ENCODE measurements at places on chromosomes 16 and 17.

DNA sequence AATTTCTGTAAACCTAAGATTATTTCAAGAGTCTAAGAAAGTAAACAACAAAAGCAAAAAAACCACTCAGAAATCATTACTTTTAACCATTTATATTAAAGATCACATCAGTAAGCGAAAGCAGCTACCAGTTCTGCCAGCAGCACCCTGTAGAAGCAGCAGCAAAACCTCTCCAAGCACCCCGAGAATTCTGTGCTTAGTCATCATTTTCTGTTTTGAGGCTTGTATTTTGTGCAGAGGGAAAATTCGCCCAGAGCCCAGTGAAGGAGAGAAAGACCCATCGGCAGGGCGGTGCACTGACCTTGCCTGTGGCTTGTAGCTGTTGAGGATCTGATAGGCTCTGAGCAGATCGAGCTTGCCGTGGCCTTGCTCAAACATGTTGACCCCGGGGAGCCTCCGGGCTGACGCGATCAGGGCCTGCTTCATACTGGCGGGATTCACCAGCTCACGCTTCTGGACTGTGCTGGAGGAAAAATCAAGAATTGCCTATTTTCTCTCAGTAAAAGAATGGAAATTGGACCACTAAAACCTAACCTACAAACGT is 35.2 kb downstream of the MBTPS1 start:
- no peak overlapping the region for H3K4me3 ChIP-seq
- DNase-seq = no peak
- peaks cover 16% of the 10 kb centered on the region for H3K4me1 ChIP-seq
- H3K27me3 ChIP-seq = no peaks in the 10 kb centered on the region
- H3K36me3 ChIP-seq = peaks cover 63% of the 10 kb centered on the region

- no peaks in the 10 kb centered on the region for H3K4me1 ChIP-seq
- no peak overlapping the region for H3K4me3 ChIP-seq
- H3K36me3 ChIP-seq = no peaks in the 10 kb centered on the region
- DNase-seq = no peak
- no peak overlapping the region for H3K27ac ChIP-seq
Measured at GRCh38 chr16:86401126-86401525, 109.2 kb upstream of the FOXF1 start.

- no peaks in the 10 kb centered on the region for H3K4me1 ChIP-seq
- H3K4me3 ChIP-seq = no peak overlapping the region
- H3K27me3 ChIP-seq = no peaks in the 10 kb centered on the region
- no peaks in the 10 kb centered on the region for H3K36me3 ChIP-seq
Measured at GRCh38 chr17:58637011-58637570, 54.8 kb downstream of the TEX14 start.

DNA sequence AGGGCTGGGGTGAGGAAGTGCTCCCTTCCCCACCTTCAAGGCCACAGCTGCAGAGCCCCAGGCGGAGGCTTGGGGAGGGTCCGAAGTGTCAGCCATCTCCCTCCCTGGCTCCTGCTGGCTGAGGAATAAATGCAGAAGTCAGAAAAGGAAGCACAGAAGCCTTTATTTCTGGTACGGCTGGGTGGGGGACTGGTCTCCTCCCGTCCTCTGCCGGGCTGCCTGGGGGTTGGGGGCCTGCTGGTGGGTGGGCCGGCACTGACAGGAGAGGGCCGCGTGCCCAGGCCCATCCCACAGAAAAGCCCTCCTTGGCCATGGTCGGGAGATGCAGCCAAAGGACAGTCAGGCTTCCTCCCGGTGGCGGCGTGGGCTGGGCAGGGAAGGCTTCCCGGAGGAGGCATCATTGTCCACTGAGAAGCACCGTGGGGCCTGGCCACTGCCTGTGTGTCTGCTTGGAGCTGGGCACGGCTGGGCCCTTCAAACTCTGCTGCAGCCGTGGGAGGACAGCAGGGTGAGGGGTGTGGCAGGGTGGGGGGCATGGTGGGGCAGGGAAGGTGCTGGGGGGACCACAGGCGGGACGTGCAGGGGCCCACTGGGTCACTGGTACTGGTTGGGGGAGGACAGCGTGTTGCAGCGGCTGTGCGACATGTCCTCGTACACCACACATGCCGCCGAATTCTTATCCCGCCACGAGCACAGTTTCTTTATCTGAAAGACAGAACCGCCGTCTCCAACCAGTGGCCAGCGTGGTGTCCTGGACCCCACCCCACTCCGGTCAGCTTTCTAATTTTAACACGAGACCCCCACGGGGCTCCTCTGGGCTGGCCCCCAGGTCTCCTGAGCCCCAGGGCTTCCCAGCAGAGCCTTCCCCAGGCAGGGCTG is 2.4 kb downstream of the CD7 start:
- no peak overlapping the region for H3K27ac ChIP-seq
- H3K36me3 ChIP-seq = no peaks in the 10 kb centered on the region
- DNase-seq = no peak
- no peak overlapping the region for H3K4me3 ChIP-seq

DNA sequence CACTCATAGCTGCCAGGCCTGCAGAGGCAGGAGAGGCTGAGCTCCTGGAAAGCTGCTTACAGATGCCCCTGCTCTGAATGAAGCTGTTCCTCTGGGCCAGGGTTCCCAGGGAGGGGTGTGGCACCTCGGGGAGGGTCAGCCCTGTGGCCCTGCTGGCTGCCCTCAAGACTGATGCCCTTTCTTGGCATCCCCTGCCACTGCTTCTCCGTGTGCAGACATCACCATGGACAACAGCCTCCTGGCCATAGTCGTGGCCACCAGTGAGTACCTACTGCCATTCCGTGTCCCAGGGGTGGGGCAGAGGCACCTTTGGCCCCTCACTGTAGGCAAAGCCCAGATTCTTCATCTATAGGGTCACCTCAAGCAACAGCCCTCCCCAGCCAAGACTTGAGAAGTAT is 8.9 kb downstream of the MRPL27 start:
- no peak overlapping the region for H3K27ac ChIP-seq
- peaks cover 2% of the 10 kb centered on the region for H3K4me1 ChIP-seq
- H3K4me3 ChIP-seq = no peak overlapping the region
- no peaks in the 10 kb centered on the region for H3K36me3 ChIP-seq

- H3K27me3 ChIP-seq = no peaks in the 10 kb centered on the region
- peaks cover 34% of the 10 kb centered on the region for H3K4me1 ChIP-seq
- no peak overlapping the region for H3K4me3 ChIP-seq
- no peak overlapping the region for H3K27ac ChIP-seq
- DNase-seq = no peak
Measured at GRCh38 chr17:43532581-43532980, 13.6 kb downstream of the ETV4 start.

DNA sequence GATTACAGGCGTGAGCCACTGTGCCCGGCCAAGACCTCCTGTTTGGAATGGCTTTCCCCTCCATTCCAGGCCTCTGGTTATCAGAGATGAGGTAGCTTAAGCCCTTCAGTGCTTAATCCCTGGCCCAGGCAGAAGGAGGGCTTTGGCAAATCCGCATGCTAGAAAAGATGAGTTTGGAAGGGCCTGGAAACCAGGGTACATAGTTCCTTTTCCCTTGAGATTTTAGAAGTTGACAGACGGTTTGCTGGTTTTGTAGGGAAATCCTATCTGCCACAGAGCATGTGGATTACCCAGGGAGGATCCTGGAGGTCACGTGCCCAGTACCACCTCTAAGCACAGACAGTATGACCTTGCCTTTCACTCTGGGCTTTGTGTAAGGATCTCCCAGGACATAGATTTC is 114.7 kb upstream of the CACNG3 start:
- H3K27me3 ChIP-seq = no peaks in the 10 kb centered on the region
- no peaks in the 10 kb centered on the region for H3K36me3 ChIP-seq
- H3K27ac ChIP-seq = no peak overlapping the region
- no peak overlapping the region for H3K4me3 ChIP-seq
- DNase-seq = no peak
- no peaks in the 10 kb centered on the region for H3K4me1 ChIP-seq

- no peak for DNase-seq
- H3K4me1 ChIP-seq = no peaks in the 10 kb centered on the region
- no peaks in the 10 kb centered on the region for H3K27me3 ChIP-seq
- H3K27ac ChIP-seq = no peak overlapping the region
- H3K36me3 ChIP-seq = no peaks in the 10 kb centered on the region
- no peak overlapping the region for H3K4me3 ChIP-seq
Measured at GRCh38 chr17:61729690-61730268, 133.5 kb downstream of the BRIP1 start.

- no peaks in the 10 kb centered on the region for H3K27me3 ChIP-seq
- H3K36me3 ChIP-seq = no peaks in the 10 kb centered on the region
- H3K27ac ChIP-seq = peak overlapping the region; percentile 95
- H3K4me3 ChIP-seq = peak overlapping the region; percentile 40
Measured at GRCh38 chr16:68284847-68285246, 20.5 kb downstream of the SLC7A6 start.

GRCh38 chr17:44293509-44294226 is 14.7 kb upstream of the RUNDC3A start:
- no peak overlapping the region for H3K4me3 ChIP-seq
- H3K4me1 ChIP-seq = no peaks in the 10 kb centered on the region
- no peaks in the 10 kb centered on the region for H3K36me3 ChIP-seq
- no peak overlapping the region for H3K27ac ChIP-seq
- no peak for DNase-seq

DNA sequence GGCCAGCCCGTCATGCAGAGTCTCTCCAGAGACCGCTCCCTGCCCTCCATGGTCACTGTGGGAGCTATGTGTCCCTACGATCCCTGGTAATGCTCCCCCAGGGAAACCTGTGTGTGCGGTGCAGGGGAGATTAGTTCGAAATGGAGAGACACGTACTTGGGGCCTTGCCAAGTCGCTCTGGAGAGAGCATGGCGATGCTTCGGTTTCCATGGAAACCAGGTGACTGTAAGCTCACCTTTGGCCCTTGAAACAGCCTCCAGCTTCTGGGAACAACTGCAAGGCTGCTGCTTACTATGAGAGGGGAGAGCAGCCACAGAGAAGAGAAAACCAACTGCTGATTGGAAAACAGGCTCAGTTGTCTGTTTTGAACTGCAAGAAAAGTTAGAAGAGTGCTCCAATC is 879.7 kb upstream of the EEF2KMT start:
- no peak for DNase-seq
- H3K4me3 ChIP-seq = no peak overlapping the region
- no peaks in the 10 kb centered on the region for H3K27me3 ChIP-seq

GRCh38 chr17:55295411-55296170 is 30.8 kb downstream of the HLF start:
- peak; percentile 18 for DNase-seq
- H3K27ac ChIP-seq = no peak overlapping the region
- H3K4me1 ChIP-seq = peaks cover 4% of the 10 kb centered on the region
- no peaks in the 10 kb centered on the region for H3K36me3 ChIP-seq
- no peaks in the 10 kb centered on the region for H3K27me3 ChIP-seq

DNA sequence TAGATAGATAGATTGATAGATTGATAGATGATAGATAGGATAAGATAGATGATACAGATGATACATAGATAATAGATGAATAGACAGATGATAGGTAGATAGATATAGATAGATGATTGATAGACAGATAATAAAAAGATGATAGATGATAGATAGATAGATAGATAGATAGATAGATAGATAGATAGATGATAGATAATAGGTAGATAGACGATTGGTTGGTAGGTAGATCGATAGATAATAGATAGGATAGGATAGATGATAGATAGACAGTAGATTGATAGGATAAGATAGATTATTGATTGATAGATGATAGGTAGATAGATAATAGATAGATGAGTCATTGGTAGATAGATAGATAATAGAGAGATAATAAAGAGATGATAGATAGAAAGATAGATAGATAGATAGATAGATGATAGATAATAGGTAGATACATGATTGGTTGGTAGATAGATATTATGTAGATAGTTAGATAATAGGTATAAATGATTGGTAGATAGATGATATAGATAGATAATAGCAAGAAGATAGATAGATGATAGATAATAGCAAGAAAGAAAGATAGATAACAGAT is 109.4 kb upstream of the C16orf82 start:
- DNase-seq = no peak
- H3K4me1 ChIP-seq = no peaks in the 10 kb centered on the region
- H3K36me3 ChIP-seq = no peaks in the 10 kb centered on the region
- no peak overlapping the region for H3K27ac ChIP-seq
- H3K27me3 ChIP-seq = no peaks in the 10 kb centered on the region

DNA sequence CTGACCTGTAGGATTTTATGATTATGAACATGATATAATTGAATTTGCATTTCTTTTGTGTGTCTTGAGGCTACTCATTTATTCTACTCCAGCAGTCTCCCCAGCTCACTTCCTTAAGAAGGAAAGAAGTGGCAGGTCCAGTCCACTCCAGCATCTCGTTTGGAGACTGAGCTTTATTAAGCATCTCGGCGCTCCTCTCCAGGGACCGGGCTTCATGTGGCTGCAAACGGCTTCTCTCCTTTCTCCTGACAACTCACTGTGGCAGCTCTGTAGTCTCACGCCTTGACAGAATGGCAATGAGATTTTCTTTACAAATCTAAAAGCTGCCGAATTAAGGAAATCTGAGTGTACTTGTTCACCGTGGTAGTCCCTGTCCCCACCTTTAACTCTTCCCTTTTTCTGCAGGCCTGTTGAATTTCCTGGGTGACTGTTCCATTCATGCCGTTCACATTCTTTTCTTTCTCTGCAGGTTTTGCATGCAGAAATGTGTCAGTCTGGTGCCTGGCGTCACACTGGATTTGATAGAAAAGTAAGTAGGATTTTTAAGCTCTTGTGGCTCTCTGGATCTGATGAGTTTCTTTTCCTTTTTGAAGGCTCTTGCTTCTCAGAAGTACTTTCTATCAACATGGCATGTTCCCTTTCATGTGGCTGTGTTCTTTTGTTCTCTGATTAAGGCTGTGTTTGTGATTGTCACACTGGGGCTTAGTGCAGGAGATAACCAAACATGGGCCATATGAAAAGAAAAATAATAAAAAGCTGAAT is 200.5 kb upstream of the CHMP6 start:
- no peak for DNase-seq
- no peaks in the 10 kb centered on the region for H3K27me3 ChIP-seq
- peaks cover 59% of the 10 kb centered on the region for H3K4me1 ChIP-seq
- H3K4me3 ChIP-seq = no peak overlapping the region

DNA sequence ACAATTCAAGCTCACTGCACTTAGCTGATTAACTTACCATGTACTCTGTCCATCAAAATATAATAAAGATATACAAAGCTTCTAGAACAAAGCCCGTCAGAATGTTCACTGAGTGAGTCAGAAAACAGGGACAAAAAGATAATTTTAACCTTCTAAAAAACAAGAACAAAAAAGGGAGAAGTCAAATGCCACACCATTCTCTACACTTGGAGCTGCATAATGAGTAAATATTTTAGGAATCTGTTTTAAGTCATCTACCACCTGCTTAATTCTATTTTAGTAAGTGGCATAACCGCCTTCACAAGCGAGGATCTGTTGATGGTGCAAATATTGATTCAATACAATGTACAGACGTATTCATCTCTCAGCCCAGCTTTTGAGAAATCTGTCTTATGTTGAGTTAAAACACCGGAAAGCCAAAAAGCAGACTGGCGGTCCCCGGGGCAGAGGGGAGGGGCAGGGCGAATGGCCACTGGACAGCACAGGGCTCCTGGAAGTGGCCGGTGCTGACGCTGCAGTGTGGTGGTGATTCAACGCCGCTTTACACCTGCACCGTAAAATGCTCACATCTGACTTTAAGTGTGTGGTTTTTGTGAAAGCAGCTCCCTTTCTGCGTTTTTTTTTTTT is 20.1 kb downstream of the RAB40B start:
- H3K27me3 ChIP-seq = no peaks in the 10 kb centered on the region
- peaks cover 8% of the 10 kb centered on the region for H3K4me1 ChIP-seq
- DNase-seq = no peak
- H3K4me3 ChIP-seq = no peak overlapping the region

GRCh38 chr16:71895679-71896365 is 491 bp downstream of the IST1 start:
- no peaks in the 10 kb centered on the region for H3K36me3 ChIP-seq
- H3K4me1 ChIP-seq = peaks cover 24% of the 10 kb centered on the region
- H3K27ac ChIP-seq = peak overlapping the region; percentile 100
- DNase-seq = no peak
- no peaks in the 10 kb centered on the region for H3K27me3 ChIP-seq
- peak overlapping the region; percentile 99 for H3K4me3 ChIP-seq

- no peak overlapping the region for H3K27ac ChIP-seq
- no peak for DNase-seq
- H3K4me3 ChIP-seq = no peak overlapping the region
Measured at GRCh38 chr16:26133416-26134093, 441.8 kb downstream of the HS3ST4 start.
